ENCODE measurements at places on chromosomes 3 and 15. TPM values are rescaled to one million over a fixed set of nuclear protein-coding genes. Genes with fewer than 3 reads are reported as not detected.

The FAM174B gene
- total RNA-seq: 9.9 TPM

The P2RY13 gene
- total RNA-seq: not detected

The CCR9 gene
- total RNA-seq: not detected

The PLA2G4B gene
- total RNA-seq: 0.32 TPM

The DUOX1 gene
- 0.13 TPM for total RNA-seq

The PSTPIP1 gene
- total RNA-seq: 10.2 TPM

The CCR5 gene
- under 0.01 TPM for total RNA-seq

The MUC20 gene
- total RNA-seq: 1.6 TPM

The FOXL2 gene
- 0.11 TPM for total RNA-seq

The TNFSF10 gene
- 4.3 TPM for total RNA-seq

The IGDCC3 gene
- total RNA-seq: not detected

The CEP63 gene
- total RNA-seq: 26.3 TPM

The CCR8 gene
- total RNA-seq: not detected

The SCN5A gene
- under 0.01 TPM for total RNA-seq

The TMEM158 gene
- total RNA-seq: 0.65 TPM

The ADGRG7 gene
- total RNA-seq: not detected

The TMEM207 gene
- not detected for total RNA-seq

The ALDH1A2 gene
- total RNA-seq: 13.7 TPM

The AQR gene
- 35.0 TPM for total RNA-seq

The ACP3 gene
- not detected for total RNA-seq

The ARIH1 gene
- total RNA-seq: 52.9 TPM

The CA12 gene
- total RNA-seq: 140 TPM

The CCR2 gene
- total RNA-seq: not detected

The CPNE9 gene
- total RNA-seq: not detected

The ANKRD34C gene
- not detected for total RNA-seq

The TLR9 gene
- 0.13 TPM for total RNA-seq

The UROC1 gene
- not detected for total RNA-seq

The SLC49A4 gene
- 33.9 TPM for total RNA-seq

The SAMMSON gene
- not detected for total RNA-seq

The TRPC1 gene
- 40.8 TPM for total RNA-seq

The ERICH6 gene
- not detected for total RNA-seq

The TRH gene
- total RNA-seq: 0.13 TPM

The RAD54L2 gene
- 22.9 TPM for total RNA-seq

The PLSCR2 gene
- not detected for total RNA-seq

The PLA2G4E gene
- not detected for total RNA-seq

The SETD2 gene
- total RNA-seq: 47.1 TPM

The ASTE1 gene
- total RNA-seq: 8.9 TPM

The LRRC31 gene
- not detected for total RNA-seq

The CASR gene
- not detected for total RNA-seq

The AP2M1 gene
- total RNA-seq: 454 TPM

The PRSS50 gene
- total RNA-seq: under 0.01 TPM

The GOLGA6D gene
- not detected for total RNA-seq

The FHIT gene
- total RNA-seq: 3.7 TPM

The TF gene
- 0.43 TPM for total RNA-seq

The FSIP1 gene
- total RNA-seq: 6.2 TPM

The GOLGA8O gene
- 0.97 TPM for total RNA-seq

The SLC28A2 gene
- not detected for total RNA-seq

The TASOR gene
- 76.0 TPM for total RNA-seq

The ZPLD1 gene
- total RNA-seq: 0.26 TPM

The UQCC5 gene
- 2.5 TPM for total RNA-seq

Data from articular chondrocyte of knee joint (primary cell).